Dermis blood vessel endothelial cell (primary cell): ENCODE measurements at places on chromosomes 5 and 9. TPM values are rescaled to one million over a fixed set of nuclear protein-coding genes. Genes with fewer than 3 reads are reported as not detected.

DNA sequence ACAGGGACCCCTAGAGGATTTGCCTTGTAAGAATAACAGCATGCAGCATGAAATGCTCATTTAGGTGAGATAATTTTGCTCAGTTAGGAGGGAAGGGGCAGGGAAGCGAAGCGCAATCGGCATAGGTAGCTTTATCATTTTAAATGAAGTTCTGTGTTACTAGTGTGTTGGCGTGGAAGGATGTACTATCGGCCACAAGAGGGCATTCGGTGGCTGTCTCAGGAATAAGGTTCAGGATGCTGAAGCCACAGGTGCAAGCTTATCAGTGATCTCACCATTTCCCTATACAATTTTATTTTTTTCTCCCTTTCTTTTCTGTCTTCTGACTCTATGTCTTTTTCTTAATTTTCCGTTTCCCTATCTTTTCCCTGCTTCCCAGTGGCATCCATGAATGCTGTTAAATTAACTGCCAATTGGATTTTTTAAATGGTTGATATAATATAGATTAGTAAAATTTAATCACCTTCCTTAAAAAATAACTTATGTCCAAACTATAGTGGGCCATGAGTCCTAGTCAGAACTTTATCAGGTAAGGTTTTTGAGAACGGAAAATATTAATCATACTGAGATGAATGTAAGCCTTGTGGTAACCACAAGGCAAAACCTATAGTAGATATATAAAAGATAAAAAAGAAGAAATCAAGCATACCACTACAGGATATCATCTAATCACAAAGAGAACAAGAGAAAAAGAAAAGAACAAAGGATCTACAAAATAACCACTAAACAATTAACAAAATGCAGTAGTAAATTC lies 1.2 kb upstream of the INSL6 start:
- peak; percentile 88 for DNase-seq

GRCh38 chr5:134642931-134643530 lies 5.6 kb upstream of the SEC24A start:
- DNase-seq, result no peak

DNA sequence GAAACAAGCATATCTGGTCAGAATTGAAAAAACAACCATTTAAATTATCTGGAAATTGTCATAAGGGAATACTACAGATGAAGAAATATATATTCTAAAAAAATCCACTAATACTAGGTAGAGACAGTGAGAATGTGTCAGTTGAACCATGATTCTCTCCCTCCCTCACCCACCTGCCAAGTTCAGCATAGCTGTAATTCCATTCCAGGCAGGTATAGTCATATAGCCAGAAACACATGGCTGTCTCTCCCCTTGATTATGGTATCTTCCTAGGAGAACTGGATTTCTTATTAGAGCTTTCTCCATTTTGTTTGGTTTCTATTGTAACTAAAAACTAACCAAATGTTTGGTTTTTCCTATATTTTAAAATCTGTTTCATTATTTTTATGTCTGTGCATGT lies 509.2 kb downstream of the CDH10 start:
- DNase-seq, result no peak

- DNase-seq, result no peak
These were observed 5.4 kb upstream of the ZDHHC12 start for GRCh38 chr9:128729302-128729701.

DNA sequence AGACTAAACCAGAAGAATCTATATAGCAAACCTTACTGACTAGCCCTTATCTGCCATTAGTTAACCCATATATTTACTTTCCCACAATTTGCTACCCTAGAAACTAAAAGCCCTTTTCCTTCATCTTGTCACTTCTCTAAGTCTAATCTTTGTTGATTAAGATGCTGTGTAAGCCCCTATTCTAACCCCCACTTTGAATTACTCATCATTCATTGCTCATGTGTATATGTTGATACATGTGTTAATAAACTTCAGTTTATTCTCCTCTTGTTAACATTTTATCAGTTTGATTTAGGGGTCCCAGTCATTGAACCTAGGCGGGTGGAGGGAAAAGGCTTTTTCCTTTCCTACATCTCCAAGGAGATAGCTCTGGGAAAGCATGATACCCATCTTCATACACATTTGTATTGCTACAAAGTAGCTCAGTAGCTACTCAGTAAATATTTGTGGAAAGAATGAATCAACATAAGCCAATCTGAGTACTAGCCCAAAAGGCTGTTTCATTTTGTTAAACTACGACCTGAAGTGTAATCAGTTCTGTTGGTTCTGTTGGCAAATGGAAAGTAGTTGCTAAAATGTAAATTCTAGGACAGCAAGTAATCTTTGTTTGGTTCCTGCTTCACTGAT lies 35.1 kb upstream of the NDFIP1 start:
- DNase-seq, result no peak

DNA sequence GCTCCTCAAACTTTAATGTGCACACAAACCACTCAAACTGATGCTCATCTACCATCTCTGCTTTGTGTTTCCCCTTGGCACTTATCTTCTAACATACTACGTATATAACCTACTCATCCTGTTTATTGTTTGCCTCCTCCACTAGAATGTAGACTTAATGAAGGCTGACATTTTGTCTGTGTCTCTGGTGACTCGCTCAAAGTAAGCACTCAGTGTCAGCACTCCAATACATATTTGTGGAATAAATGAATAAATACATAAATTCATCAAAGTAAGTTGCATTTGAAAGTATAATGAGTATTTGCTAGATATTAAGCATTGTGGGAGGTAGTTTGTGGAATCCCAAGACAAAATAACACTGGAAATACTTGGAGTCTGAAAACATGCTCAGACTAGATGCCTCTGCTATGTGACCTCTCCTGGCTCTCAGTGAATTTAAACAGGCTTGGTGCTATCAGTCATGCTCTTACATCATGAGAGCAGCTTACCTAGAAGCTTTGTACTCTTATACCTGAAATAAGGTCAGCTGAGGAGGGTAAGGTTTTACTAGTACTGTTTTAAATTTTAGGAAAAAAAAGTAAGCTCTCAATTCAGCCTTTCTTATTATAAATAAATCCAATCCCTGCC lies 37.0 kb upstream of the RANBP6 start:
- no peak for DNase-seq

DNA sequence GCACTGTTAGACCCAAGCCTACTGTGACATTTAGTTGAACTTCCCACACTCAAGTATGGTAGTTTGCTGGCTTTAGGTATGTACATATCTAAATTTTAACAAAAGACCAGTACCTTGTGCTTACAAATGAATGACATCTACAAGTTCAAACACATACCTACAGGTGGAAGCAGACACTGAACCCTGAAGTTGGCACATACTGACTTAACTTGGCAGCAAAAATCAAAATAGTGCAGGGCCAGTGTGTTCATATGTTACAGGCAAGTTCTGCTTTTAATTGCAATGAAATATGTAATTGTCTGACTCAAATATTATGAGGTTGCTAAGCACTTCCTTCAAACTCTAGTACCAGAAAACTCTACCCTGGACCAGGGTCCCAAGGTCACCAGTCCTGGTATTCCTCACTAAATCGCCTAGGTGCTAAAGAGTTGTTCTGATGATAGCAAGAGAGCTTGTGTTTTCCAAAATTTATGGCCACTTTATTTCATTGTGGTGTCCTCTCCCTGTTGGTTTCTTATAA lies 77.4 kb downstream of the MEGF10 start:
- no peak for DNase-seq

PLPPR1 gene
- total RNA-seq, result not detected in 2 replicates

- DNase-seq, result peak; percentile 68
These were observed 363.4 kb upstream of the SLC30A5 start for GRCh38 chr5:68730220-68730978.

FOXD4L6 gene
- total RNA-seq, result under 0.01 and 0.09 TPM in 2 replicates

DNA sequence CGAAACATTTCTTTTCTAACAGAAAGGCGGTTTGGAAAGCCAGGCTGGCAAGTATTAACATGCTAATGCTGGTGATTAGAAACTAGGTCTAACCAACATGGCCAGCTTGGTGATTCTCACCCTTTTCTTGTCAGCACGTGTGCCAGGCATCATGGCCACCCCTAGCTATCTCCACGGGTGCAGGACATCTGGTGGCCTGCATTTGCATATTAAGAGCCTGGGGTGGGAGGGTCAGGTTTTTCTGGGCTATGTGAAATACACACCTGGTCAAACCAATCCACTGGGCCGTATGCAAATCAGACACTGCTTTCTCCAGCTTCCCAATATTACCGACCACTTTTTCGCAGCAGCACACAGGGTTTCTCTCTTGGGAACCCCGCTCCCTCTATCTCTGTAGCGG lies 612.1 kb downstream of the PTPRD start:
- DNase-seq, result no peak

GRCh38 chr5:68478301-68479095 lies 262.9 kb downstream of the PIK3R1 start:
- DNase-seq, result no peak

GRCh38 chr5:912280-913091 lies 19.8 kb downstream of the TRIP13 start:
- DNase-seq, result peak; percentile 98

- DNase-seq, result no peak
These were observed 36.3 kb downstream of the NIPSNAP3B start for GRCh38 chr9:104800068-104800785.

GRCh38 chr5:76479973-76480667 lies 77.0 kb downstream of the IQGAP2 start:
- no peak for DNase-seq
